ENCODE measurements at places on chromosomes 16 and 17. TPM values are rescaled to one million over a fixed set of nuclear protein-coding genes. Genes with fewer than 3 reads are reported as not detected.

DNA sequence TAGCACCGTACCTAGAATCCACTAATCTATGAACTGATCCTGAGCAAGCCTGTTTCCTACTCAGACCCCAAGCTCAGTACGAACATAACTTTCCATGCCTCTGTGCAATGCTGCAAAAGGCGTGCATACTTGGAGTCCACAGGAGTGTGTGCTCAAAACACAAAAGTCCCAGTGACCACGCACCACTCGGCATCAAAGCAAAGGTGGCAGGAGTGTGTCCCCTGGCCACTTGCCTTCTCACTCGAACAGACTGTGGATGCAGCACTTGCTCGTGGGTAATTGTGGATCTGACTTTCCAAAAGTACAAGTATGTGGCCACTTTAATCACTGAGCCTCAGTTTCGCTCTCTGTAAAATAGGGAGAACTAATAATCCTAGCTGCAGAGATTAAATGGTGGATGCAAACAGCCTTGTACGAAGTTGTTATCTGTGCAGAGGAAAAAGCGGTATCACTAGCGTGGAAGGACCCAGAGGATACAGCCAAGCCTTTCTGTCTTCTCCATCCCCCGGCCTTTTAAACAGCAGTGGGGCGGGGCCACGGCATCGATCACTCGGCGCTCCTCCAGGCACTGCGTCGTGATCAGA lies 311 bp upstream of the KDM8 start:
- no peak for DNase-seq

DNA sequence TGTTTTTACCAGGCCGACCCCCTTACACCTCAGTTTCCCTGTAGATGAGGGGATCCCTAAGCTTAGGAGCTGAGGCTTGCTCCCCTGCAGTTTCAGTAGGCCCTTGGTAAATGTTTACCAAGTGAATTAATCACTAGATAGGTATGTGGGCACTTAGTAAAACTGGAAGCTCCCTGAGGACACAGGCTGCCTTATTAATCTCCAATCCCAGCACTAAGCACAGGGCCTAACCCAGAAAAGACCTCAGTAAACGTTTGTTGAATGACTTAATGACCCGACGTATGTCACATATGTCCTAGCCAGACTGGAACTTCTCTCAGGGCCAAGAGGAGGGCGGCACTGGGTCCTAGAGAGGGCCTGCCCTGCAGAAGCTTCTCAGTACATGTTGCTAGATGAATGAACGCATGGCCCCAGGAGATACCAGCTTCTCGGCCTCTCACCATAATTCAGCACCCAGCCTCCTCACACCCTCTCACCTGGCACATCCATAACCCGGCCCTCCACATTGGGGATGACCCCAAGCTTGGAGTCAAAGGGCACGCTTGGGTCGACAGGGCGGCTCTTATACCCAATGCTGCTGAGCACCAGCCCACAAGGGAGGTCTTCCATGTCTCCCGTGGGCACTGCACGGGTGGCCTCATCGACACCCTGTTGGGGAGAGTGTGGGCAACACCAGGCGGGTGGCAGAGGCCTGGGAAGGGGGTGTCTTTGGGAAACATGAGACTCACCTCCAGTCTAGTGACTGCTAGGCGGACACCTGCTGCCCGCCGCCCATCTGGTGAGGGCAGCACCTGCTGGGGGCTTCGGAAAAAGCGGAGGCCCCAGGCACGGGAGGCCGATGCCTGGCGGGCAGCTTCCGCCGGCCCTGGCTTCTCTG lies 4.0 kb upstream of the GRIN2C start:
- no peak for DNase-seq

The TNFRSF17 gene
- not detected for total RNA-seq

The ACSM2B gene
- not detected for total RNA-seq

Measured in foreskin keratinocyte (primary cell).